ENCODE measurements at places on chromosomes 1 and 21.

GRCh38 chr1:201886103-201886885 is 2.4 kb upstream of the SHISA4 start:
- DNase-seq = no peak

GRCh38 chr1:60896701-60897363 is 185.5 kb upstream of the NFIA start:
- DNase-seq = no peak

DNA sequence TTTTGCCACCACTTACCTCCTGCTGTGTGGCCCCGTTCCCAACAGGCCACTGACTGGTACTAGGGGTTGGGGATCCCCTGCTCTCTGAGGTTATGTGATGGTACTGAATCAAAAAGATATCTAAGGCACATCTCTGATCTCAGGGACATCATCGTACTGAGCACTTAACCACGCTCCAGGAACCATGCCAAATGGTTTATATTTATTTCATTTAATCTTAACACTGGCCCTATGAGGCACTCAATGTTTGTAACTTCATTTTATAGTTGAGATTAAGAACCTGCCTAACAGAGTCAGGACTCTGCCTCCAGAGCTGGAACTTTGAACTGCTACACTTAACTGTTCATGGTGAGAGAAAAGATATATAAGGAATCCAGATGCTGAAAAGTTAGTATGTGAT is 98.0 kb upstream of the HP1BP3 start:
- DNase-seq = no peak

DNA sequence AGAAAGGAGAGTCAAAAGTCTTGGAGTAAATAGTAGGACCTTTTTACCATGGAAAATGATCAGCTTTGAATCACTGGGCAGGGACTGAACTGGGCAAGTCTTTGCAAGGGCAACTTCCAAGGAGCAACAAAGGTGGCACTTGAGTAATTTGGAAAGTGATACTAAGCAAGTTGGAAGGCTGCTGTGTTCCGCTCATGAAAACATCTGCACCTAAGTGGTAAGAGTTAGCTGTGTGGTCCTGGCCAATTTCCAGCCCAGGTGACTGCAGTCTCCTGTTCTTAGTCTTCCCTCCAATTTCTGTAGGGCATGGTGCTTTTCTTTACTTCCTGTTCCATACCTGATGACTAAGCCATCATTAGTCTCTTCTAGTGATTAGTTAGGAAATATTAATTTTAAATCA is 35.5 kb upstream of the PRDM2 start:
- DNase-seq = no peak

GRCh38 chr1:6491480-6491962 is at the start of gene PLEKHG5:
PLEKHG5 (minus strand) TSS chr1:6491667; CDS start chr1:6477571, 14,096 bp downstream.
- no peak for DNase-seq

Data from activated CD4-positive, CD25-positive, alpha-beta regulatory T cell treated with anti-CD3 and anti-CD28 coated beads, Interleukin-2, amount 50 U/mL, for 72 hours (primary cell).